Cardiac septum (tissue), 1 donor: ENCODE measurements at places on chromosomes 1 and 21. TPM values are rescaled to one million over a fixed set of nuclear protein-coding genes. Genes with fewer than 3 reads are reported as not detected.

DCST1 gene
- total RNA-seq: not detected

LCE2C gene
- not detected for total RNA-seq

DNA sequence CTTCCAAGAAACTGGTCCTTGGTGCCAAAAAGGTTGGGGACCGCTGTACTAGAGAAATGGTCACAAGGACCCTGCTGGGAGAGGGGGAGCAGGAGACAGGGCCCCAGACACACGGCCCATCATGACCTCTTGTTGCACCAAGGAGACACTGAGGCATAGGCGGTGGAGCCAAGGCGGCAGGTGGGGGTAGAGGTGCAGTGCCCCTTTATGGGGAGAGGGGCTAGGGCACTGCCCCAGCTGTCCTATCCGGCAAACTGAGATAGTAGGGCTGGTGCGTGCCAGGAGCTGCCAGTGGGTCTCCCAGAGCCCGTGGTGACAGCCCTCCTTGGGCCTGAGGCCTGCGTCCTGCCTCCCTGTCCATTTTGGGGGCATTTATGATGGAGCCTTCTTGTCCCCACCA, 20.3 kb downstream of the TNNT2 start:
- DNase-seq: peak; percentile 74

- no peak for DNase-seq
These were observed 175.7 kb downstream of the VPS13D start for GRCh38 chr1:12405325-12406210.

DNA sequence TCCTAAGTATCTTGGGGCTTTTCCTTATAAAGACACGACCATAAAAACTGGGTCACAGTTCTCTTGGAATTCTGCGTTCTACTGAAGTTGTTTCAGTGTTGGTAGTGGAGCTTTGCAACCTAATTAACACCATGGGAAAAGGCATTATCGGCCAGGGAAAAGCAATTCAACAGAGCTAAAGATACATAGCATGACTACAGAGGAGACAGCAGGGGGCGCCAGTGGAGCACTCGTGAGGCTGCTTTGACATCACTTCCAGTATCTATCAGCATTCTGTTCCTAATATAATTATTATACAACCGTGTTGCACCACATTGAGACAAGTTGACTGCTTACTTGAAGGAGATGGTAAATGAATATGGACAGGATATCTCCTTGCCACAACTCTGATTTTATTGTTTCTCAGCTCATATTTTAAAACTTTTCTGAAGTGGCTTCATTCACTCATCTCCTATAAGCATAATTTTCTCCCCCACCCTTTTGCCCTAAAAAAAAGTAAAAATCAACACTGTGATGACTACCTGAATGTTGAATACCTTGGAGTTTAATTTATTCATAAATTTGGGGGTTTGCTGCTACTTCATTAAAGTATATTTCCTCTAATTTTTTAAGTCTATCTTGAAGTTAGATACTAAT, 39.4 kb downstream of the ZP4 start:
- no peak for DNase-seq

GBP7 gene
- 0.08 TPM for total RNA-seq

GRCh38 chr1:183783767-183784637, 20.9 kb upstream of the RGL1 start:
- peak; percentile 81 for DNase-seq

UQCRHL gene
- 4.9 TPM for total RNA-seq

FAM167B gene
- 5.4 TPM for total RNA-seq

DNA sequence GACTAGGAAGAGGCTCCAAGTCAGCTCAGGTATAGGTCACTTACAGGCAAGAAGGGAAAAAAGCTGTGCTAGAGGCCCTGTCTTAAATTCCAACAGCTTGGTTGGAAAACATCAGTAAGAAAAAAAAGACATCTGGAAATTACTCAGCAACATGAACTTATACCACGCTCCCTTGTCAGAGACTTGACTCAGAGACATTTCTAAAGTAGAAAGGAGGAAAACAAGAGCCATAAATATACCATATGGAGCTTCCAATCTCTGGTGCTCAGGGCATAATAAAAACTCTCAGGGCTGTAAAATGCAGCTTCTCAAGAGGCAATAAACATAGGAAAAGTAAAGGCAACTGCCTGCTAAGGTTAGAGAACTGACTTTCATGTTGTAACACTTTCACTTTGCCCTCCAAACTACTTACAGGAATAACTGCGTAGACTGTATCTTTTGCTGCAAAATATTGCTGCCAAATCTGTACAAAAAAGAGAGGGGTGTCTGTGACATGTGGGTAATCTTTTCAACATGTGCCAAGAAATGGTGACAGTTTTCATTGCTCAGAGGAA, 14.7 kb downstream of the ATPAF1 start:
- DNase-seq: no peak

- no peak for DNase-seq
These were observed 101.3 kb upstream of the C1orf21 start for GRCh38 chr1:184285401-184286087.

TMPRSS15 gene
- not detected for total RNA-seq

GRCh38 chr1:208178091-208178529, 66.1 kb downstream of the PLXNA2 start:
- no peak for DNase-seq

DNA sequence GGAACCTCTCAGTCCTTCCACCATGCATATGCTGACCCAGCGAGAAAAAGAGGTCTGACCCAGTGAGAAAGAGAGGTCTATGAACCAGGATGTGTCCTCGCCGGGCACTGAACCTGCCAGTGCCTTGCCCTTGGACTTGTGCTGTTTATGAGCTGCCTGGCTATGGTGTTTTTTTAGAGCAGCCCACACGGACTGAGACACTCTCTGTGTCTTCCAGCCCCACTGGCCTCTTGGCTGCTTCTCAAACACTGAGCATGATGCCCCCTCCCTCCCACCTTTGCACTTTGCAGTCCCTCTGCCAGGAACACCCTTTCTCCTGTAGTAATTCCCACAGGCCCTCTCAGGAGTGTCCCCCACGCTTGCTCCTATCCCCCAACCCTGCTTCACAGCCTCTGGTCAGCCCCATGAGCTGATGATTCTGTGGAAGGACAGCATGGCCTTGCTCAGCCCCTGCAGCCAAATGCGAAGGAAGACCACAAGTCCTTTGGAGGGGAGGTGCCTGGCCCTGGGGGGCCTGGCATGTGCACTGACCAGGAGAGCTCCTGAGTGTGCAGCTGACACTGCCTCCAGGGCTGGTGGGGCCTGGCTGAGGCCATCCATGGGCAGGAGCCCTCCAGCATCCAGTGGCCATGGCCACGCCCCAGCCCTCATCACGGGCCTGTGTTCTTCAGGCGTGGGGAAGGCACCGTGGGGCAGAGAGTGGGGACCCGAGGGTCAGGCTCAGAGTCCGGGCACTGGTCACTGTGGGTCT, 23.8 kb downstream of the WNT3A start:
- peak; percentile 53 for DNase-seq

- no peak for DNase-seq
These were observed 9.6 kb downstream of the SMYD2 start for GRCh38 chr1:214290424-214291037.

- no peak for DNase-seq
These were observed 26.3 kb upstream of the ST6GALNAC3 start for GRCh38 chr1:76048219-76048618.
